Memory B cell (primary cell): ENCODE measurements at places on chromosomes 4 and X.

DNA sequence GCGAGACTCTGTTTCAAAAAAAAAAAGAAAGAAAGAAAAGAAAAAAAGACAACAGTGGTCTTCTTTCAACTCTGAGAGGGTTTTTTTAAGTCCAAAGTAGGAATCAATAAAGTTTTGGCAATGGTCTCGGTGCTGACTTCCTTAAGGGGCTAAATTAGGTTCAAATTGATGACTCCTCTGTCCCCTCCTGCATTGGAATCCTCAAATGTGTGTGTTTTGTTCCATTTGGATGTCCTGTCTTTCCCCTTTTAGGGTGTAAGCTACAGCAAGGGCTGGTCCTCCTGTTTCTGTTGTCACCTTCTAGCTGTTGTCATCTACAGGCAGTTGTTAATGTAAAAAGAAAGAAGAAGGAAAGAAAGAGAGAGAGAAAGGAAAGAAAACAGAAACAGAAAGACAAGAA, 84.3 kb upstream of the PLAC1 start:
- no peak for DNase-seq

- DNase-seq, result no peak
These were observed 57.2 kb downstream of the RUFY3 start for GRCh38 chr4:70778888-70779422.

- no peak for DNase-seq
These were observed 1014.8 kb downstream of the C4orf33 start for GRCh38 chr4:130110770-130111169.

DNA sequence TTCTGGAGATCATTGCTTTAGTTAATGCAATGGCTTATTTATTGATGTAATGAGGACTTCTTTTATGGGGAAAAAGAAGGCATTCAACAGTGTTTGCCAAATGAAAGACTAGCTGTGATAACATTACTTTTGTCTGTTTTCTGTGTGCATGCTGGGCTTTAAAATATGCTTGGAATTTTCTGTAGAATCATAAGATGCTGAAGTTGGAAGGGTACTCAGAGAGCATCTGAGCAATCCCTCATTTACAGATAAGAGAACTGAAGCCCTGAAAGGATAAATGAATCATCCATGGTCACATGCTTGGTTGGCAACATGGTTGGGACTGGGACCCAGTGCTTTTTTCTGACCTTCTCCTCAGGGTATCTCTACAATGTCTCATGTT, 31.4 kb upstream of the PITX2 start:
- DNase-seq, result no peak

GRCh38 chr4:112766422-112766821, 129.5 kb downstream of the LARP7 start:
- DNase-seq, result no peak

DNA sequence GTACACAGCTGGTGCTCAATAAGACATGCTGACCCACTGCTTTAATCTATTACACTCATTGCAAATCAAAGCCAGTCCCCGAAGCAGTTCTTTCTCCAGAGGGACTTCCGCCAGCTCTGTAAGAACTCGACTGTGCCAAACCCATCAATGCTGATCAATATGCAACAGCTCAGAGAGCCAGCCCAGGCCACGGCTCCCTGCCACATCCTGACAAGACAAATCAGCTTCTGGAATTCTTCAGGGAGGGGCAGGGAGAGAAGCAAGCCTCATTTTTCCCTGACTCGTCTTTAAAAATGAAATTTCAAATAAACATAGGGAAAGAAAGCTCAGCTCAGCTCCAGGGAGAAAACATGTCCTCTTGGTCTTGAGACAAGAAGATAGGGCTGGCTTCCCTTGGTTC, 5.3 kb upstream of the ADRA2C start:
- DNase-seq, result no peak

DNA sequence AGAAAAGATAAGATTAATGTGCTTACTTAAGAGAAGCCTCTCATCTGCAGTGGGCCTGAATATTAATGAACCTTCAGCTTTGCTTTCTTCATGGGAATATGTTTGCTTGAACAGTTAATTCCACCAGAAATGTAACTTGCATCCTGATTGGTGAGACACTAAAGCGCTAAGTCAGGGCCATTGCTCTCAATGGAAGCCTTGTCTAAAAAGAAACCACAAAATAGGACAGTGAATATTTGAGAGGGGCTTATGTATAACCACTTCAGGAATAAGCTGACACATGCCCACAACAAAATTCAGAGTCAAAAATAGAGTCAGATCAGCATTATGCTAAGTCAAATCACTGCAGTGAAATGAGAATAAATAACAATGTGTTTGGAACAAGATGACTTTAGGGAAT, 1125.8 kb downstream of the STIM2 start:
- DNase-seq, result no peak

- no peak for DNase-seq
These were observed 1231.3 kb upstream of the PRKX start for GRCh38 chrX:4944767-4945166.

- peak; percentile 45 for DNase-seq
These were observed 3.0 kb upstream of the IL13RA1 start for GRCh38 chrX:118724365-118724764.

DNA sequence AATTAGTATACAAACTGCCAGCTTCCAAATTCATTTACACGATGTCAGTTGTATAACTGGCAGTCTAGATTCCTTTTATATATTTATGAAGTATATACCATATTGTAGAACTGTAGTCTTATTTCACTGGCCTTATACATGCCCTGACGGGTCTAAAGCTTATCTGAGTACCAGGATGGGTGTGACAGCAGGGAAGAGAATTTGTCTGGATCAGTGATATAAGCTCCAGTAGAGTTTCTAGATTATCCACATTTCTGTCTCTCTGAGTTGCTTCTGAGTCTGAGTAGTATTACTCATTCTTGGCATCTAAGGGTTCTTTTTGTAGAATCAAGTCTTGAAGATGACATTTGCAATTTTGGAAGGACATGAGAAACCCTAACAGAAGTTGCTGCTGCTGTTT, 101.3 kb downstream of the RPA4 start:
- DNase-seq, result no peak

DNA sequence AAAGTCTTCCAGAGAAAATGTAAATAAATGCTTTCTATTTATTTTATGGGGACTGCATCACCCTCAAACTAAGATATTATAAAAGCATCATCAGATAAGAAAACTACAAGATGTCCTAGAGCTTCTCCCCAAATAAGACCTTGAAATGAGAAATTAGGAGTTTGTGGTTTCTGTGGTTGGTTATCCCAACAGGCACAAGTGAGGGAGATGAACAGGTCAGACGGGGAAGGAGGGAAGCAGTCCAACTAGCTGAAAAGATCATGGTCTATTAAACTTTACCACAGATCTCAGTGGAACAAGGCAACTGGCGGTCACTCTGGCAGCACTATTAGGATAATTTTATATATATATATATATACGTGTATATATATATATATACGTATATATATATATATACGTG, 319.3 kb upstream of the GRID2 start:
- DNase-seq, result no peak

DNA sequence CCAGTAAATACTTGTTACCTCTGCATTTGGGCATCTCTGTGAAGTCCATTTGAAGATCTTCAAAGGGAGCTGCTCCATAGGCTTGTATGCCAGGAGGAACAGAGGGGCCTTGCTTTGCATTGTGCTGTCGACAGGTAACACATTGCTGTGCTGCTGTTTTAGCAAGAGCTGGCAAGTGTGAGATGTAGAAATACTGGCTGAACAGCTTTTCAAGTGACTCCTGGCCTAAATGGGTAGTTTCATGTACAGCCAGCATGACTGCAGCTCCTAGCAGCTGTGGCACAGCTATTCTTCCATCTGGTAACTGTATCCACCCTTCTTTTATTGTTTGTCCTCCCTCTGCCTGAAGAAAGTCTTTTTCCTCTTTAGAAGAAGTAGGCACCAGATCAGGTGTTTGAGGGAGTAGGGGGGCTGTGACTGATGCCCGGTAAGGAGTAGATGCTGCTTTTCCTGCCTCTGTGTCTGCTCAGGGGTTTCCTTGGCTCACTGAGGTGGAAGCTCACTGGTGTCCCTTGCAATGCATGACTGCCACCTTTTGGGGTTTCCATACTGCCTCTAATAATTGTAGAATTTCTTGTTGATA, 965.3 kb downstream of the CCSER1 start:
- DNase-seq, result no peak

GRCh38 chr4:143021384-143021783, 163.3 kb upstream of the USP38 start:
- no peak for DNase-seq

- DNase-seq, result no peak
These were observed 30.4 kb downstream of the PGRMC1 start for GRCh38 chrX:119266364-119266995.

- no peak for DNase-seq
These were observed 99.8 kb downstream of the TRAPPC11 start for GRCh38 chr4:183758758-183759447.

- DNase-seq, result no peak
These were observed 615.0 kb downstream of the FAM133A start for GRCh38 chrX:94288972-94289371.

GRCh38 chr4:56570041-56570440, 64.5 kb downstream of the ARL9 start:
- DNase-seq, result no peak

DNA sequence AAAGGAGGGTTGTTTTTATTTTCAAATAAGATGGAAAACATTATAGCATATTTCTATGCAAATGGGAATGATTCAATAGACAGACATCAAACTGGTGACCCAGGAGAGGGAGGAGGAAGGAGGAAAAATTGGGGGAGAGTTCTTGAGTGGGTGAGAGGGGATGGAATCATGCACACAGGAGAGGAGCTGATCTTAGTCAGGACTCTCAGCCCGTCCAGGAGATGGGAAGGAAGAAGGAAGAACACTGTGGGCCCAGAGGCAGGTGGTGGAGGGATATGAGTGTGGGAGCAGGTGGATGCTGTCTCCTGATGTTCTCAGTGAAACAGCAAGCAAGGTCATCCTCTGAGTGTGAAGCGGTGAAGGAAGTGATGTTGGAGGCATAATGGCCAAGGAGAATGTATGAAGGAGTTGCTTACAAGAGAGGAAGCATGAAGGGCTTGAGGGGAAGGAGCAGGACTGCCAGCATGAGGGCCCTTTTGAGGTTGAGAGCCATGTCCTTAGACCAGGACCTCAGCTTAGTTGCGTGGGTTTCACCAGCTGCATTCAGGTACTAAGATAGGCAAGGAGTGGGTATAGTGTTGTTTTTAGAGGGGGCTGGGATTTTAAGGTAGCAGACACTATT, 161.7 kb upstream of the NAP1L5 start:
- no peak for DNase-seq

DNA sequence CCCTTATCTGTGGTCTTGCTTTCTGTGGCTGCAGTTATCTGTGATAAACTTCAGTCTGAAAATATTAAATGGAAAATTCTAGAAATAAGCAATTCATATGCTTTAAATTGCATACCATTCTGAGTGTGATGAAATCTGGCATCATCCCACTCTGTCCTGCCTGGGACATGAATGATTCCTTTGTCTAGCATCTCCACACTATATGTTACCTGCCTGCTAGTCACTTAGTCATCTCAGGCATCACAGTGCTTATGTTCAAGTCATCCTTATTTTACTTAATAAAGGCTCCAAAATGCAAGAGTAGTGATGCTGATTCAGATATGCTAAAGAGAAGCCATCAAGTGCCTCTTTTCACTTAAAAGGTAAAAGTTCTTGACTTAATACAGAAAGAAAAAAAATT, 14.3 kb upstream of the RAB9B start:
- no peak for DNase-seq

GRCh38 chr4:173794662-173795061, 264.6 kb upstream of the HAND2 start:
- no peak for DNase-seq

DNA sequence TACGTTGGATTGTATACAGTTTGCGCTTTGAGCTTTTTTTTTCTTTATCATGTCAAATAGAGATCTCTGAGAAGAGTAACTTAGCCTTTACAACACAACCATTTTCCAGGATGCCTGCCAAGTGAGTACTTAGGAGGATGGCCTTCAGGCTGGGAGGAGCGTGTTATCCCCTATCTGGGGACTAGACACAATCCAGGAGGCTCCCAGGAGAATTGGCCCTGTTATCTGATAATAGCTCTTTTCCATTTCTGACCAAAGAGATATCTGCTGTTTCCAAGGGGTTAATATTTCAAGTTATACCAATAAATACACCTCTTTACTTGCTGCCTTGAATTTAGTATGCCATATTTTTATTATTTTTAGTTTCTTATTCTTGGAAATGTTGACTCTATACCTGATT, 169.5 kb upstream of the SMARCAD1 start:
- no peak for DNase-seq

DNA sequence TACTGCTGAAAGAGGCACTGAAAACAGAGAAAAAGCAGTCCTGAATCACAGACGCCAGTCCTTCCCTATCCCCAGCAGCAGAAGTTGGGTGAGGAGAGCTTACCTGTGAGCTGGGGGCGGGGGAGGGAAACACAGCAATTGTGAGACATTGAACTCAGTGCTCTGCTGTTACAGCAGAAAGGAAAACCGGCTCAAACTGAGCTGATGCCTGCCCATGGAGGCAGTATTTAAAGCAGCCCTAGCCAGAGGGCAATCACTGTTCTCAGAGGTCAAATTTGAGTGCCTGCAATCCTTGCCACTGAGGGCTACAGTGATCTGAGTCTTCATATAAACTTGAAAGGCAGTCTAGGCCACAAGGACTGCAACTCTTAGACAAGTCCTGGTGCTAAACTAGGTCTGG, 220.7 kb downstream of the GRXCR1 start:
- DNase-seq, result no peak

DNA sequence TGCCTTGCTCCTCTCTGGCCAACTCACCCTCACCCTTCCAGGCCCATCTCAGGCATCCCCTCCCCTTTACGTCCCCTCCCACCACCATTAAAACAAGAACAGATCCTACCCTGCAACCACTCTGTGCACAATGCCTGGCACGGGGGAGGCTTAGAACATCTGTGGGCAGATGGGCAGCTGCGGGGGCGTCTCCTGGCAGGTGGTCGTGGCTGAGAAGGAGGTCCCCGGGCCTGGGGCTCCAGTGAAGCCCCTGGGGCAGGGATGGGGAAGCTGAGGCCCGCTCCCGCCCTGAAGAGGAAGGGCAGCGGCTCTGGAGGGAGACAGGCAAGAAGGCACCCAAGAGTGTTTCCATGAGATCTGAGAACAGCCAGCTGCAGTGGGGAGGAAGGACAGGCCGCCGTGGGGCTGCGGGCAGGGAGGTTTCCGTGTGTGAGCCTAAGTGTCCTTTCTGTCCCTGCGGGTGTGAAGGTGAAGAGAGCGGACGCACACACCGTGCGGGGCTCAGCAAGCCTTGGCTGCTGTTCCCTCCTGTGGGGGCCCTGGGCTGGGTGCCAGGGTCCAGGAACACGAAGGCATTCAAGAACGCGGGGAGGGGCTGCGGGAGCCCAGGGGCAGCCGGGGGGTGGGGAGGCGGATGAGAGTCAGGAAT, 7.8 kb upstream of the TBC1D14 start:
- DNase-seq, result no peak
